ENCODE measurements at places on chromosomes 12 and 14.

- peak; percentile 82 for DNase-seq
These were observed 25.2 kb upstream of the SCFD1 start for GRCh38 chr14:30596935-30597334.

DNA sequence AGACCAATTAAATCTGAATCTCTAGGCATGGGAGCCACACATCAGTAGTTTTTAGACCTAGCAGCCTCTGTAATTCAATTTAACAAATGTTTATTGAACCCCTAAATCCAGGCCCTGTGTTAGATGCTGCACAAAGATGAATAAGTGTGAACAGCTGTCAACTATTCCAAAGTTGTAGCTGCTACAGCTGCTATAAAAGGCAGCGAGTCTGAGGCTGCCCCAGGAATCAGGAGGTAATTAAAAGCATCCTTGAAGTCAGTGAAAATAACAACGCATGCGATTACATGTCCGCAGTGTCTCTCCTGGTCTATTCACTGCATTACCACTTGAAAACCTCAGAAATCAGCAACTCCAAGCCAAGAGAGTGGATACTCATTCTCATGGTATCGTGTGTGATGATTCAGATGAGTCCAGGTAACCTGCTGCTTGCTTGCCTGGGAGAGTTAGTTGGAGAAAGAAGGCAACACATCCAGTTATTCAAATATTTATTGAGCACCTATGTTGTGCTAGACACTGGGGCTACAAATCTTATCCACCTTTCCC lies 34.9 kb upstream of the DDHD1 start:
- DNase-seq, result no peak

GRCh38 chr14:55718551-55718950 lies 138.5 kb downstream of the KTN1 start:
- no peak for DNase-seq

DNA sequence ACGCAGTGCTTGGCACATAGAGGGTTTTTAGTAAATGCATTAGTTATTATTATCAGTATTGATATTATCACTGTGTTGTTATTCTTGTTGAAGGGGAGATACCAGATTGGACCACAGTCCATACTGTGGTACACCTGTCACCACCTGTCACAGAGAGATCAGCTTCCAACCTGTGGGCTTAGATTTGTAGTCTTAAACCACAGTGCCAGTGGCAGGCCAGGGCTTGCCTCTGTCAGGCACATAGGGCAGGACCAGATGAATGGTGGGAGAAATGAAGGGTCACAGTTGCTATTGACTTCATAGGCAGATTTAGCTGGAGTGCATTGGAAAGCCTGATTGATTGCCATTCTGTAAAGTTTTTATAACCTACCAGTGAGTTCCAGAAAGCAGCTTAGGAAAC lies 35.1 kb downstream of the ARL1 start:
- no peak for DNase-seq

GRCh38 chr12:124509676-124510300 lies 57.6 kb downstream of the NCOR2 start:
- DNase-seq, result no peak

GRCh38 chr12:904010-904414 lies 45.5 kb downstream of the RAD52 start:
- DNase-seq, result peak; percentile 16

DNA sequence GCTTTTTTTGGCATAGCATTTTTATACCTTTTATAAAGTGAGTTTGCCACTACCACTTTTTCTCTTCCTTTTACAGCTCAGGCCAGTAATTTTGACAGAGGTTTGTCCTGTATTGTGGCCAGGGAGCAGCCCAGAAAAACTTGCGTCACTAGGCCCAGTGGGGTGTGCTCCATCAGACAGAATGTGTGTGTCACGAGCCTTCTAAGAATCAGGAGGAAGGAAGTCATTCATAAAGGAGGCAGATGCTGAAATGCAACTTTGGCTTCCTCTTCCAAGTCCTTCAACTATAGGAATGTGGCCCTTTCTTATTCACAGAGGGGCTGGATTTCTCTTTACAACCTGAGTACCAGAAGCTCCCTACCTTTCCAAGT lies 10.1 kb upstream of the RAB35 start:
- peak; percentile 90 for DNase-seq

GRCh38 chr12:40168868-40169267 lies 55.9 kb upstream of the LRRK2 start:
- DNase-seq, result no peak

DNA sequence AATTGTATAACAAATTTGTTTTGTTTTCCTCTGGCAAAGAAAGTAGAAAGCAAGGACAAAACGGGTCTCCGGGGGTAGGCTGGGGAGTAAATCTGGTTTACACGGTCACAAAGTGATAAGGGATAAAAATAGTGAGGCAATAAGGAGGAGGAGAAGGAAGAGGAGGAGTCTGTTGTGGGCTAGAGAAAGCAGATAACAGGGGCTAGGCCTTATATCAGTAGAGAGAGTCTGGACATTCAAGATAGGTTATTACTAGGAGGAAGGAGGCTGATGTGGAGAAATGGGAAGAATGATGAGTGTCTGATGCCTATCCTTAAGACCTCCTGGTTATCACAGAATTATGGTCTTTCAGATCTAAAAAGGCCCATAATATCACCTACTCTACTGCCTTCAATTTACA lies 83.2 kb upstream of the SSTR1 start:
- DNase-seq, result no peak

DNA sequence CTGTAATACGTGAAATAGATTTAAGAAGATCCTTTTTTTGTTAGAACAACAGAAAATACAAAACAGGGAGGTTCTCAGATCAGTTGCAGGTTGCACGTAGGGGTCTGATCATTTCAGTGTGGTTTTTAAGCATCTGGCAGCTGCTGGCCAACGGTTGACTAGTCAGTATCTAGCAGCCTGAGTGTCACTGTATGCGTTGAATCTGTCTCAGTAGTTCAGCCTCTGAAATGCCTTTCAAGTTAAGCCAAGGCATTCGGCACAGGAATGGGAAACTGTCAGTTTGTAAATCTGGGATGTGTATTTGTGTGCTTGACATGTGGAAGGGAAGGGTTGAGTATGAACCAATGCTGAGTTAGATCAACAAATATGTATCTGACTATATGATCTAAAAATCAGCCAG lies 165.9 kb downstream of the CACNA1C start:
- DNase-seq, result no peak

GRCh38 chr12:93782853-93783252 lies 105.7 kb downstream of the CRADD start:
- no peak for DNase-seq

DNA sequence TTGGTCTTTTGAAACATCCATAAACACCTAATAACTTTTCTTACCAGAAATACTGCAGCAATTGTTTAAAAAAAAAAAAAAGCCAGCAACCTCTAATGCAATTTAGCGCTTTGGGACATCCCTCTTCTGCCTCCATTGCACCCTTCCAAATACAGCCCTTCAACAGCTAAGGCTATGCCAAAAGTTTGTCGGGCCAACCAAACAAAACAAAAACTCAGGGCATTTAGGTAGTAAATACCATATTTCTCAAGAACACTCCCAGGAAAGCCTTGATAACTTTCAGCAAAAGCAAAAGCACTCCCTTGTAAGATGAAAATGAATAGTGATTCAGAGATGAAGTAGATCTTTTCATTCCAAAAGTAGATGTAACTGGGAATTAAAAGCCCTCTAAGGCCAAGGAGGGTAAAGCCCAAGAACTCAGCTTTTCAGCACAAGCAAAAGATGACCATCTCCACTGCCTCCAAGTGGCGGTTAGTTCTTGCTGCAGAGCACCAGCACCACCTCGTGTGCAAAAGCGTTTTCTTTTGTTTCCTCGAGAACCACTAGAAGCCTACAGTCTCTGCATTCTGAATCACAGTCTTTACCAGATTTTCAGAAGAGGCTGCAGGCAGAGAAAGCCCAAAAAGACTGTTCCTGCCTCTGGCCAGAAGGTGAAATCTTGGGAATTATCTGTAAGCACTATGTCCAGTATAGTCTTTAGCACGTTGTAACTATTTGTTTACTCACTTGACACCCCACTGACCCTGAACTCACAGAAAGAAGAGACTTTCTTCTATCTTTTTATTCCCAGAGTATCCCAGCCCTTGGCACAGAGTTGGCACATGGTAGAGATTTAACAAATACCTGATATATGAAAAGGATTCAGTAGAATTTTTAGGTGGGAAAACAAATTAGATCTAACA lies 53.1 kb downstream of the SIX6 start:
- peak; percentile 42 for DNase-seq

- DNase-seq, result no peak
These were observed 214.7 kb upstream of the SYT10 start for GRCh38 chr12:33654313-33654712.

- DNase-seq, result no peak
These were observed 1.0 kb downstream of the RTL1 start for GRCh38 chr14:100902295-100903133.

DNA sequence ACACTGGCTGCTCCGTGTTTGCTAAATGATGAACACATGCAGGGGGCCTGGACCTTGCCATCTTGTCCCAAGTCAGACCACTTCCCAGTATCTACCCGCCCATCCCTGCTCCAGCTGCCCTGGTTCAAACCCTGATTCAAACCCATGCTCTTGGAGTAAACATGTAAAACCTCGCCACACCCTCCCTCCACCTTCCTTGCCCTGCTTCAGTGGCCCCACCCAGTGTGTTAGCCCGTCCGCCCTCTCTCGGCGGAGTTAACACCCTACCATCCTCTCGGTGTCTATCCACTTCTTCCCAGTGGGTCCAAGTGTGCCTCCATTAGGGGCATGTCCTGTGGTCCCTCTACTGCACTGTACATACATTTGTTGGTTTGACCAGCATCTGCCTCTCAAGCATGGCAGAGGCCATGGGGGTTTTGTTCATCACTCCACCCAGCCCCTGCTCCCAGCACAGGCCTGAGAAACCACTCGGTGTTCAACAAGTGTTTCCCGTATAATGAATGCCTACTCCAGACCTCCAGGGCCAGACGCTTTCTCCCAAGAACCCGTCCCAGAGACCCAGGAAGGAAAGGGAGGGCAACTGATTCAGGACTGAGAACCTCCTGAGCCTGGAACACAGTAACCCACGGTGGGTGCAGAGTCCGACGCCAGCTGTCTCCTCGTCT lies 37.1 kb downstream of the P2RX4 start:
- DNase-seq, result no peak

- peak; percentile 18 for DNase-seq
These were observed 169.9 kb downstream of the KIF21A start for GRCh38 chr12:39272871-39273655.

GRCh38 chr14:89378119-89378518 lies 38.9 kb downstream of the FOXN3 start:
- DNase-seq, result peak; percentile 86

DNA sequence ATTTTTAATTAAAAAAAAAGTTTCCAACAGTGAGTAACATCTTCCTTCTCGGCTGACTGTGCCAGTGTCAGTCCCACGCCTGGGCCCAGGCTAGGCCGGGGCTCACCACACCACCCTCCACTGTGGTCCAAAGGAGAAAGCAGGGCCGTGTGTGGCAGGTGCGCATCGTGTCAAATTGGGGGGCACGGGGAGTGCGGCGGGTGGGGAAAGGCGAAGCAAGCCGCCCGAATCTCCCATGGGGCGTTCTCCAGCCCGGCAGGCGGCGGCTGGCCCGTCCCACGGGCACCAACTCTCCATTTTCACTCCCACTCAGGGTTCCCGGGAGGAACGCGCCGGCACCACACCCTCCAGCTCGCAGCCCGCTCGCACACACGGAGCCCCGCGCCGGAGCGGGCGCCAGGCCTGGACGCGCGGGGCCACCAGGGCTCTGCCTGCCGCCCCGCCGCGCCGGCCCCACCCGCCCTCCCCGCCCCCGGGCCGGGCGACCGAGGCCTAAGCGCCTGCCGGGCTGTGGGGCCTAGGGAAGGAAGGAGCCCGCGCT lies 604 bp downstream of the EEA1 start:
- DNase-seq, result peak; percentile 30

DNA sequence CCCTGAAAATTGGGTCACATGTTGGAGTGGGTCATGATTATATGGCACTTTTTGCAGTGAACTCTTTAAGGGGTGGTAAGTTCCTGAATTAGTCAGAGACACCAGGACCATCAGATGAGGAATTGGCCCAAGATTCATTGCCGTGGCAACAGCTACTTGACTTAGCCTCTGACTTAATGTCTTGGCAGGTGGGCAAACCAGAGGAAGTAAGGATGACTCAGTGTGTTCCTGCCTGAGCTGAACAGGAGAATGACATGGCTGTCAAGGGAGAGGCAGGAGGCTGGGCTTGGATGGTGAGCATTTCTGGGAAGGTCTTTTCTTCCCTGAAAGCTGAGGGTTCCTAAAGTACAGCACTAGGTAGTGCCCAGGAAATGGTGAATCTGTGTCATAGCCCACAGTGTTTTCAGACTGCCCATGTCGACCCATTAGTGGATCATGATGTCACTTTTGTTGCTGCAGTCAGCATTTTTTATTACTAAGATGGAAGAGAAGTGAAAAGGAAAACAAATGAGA lies 170.1 kb upstream of the PWP1 start:
- peak; percentile 77 for DNase-seq

DNA sequence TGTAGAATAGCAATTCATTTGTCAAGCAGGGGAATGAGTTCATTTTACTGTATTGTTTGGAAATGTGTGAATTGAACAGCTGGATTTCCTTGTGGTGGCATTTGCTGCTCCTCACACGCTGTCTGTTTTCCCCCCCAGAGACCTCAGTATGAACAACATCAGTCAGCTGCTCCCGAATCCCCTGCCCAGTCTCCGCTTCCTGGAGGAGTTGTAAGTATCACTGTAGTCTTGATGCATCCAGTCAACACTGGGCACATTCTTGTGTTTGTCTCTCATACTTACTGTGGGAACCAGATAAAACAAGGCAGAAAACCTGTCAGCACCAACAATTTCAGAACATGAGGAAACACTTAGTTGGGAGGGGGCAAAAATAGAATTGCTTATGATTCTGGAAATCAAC lies 64.9 kb downstream of the LGR5 start:
- no peak for DNase-seq

DNA sequence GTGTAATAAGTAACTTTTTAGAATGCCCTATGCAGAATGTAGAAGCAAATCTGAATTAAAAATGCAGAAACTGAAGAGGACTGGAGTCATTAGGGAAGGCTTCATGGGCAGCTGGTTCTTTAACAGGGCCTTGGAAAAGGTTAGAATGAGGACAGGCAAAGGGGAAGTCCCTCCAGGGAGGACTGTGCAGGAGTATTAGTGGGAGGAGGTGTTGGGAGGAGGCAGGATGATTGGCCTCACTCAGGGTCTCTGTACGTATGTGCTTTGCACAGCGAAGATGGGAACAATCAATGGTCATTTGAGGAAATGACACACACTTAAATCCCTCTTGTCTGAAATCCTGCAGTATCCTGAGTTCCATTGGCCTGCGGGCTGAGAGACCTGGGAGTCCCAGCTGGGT lies 119.7 kb downstream of the PTCSC3 start:
- no peak for DNase-seq
